ENCODE measurements at places on chromosomes 6 and 20.

- no peak for ATAC-seq
These were observed 6.5 kb downstream of the GZF1 start for GRCh38 chr20:23368316-23369071.

DNA sequence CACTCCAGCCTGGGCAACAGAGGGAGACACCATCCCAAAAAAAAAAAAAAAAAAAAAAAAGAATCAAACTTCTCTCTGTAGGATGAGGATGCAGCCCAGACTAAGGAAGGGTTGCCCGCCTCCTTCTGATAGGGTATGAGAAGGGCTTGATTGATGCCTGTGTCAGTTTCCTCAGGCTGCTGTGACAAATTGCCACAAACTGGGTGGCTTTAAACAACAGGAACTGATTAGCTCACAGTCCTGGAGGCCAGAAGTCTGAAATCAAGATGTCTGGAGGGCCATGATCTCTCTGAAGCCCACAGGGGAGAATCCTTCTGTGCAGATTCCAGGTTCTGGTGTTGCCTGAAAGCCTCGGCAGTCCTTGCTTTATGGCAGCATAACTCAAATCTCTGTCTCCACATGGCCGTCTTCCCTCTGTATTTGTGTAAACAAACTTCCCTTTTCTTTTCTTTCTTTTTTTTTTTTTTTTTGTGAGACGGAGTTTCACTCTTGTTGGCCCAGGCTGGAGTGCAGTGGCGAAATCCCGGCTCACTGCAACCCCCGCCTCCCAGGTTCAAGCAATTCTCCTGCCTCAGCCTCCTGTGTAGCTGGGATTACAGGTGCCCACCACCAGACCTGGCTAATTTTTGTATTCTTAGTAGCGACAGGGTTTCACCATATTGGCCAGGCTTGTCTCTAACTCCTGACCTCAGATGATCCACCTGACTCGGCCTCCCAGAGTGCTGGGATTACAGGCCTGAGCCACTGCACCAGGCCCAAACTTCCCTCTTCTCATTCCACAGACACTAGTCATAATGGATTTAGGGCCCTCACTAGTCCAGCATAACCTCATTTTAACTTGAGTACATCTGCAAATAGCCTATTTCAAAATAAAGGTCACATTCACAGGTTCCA is 11.2 kb upstream of the CDK19 start:
- ATAC-seq: no peak

GRCh38 chr20:47691625-47692024 is 93.7 kb downstream of the SULF2 start:
- no peak for ATAC-seq

DNA sequence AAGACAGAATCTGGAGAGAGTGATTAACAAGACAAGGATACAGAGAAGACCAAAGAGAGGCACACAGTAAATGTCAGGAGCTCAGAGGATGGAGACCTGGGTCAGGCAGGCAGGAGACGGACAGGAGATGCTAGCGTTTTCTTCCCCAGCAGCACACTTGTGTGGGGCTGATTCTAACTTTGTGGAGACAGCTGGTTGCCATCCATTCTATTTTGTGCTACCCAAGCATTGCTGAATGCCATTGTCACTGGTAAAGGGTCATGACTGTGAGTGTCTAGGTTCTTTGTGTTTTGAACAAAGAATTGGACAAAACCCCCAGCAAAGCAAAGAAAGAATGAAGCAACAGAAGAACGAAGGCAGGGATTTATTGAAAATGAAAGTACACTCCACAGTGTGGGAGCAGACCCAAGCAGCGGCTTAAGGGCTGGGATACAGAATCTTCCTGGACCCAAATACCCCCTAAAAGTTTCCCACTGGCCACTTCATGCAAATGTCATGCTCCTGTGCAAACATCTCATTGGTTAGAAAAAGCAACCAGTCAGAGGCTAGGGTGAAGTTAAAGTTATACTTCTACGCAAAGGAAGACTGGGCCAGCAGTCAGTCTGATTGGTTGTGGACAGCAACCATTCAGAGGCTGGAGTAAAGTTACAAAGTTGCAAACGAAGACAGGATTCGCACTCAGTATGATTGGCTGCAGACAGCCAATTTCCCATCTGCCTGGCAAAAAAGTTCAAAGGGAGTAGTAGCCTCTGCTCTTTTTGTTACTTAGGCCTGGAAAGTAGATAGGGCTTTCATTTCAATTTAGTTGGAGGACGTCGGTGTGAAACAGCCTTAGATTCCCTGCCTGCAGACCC is 17.5 kb downstream of the PTK7 start:
- ATAC-seq: peak; percentile 32

- ATAC-seq: no peak
These were observed 43.6 kb downstream of the ADTRP start for GRCh38 chr6:11734861-11735613.

- ATAC-seq: no peak
These were observed 180.3 kb downstream of the C6orf118 start for GRCh38 chr6:165129086-165129485.

DNA sequence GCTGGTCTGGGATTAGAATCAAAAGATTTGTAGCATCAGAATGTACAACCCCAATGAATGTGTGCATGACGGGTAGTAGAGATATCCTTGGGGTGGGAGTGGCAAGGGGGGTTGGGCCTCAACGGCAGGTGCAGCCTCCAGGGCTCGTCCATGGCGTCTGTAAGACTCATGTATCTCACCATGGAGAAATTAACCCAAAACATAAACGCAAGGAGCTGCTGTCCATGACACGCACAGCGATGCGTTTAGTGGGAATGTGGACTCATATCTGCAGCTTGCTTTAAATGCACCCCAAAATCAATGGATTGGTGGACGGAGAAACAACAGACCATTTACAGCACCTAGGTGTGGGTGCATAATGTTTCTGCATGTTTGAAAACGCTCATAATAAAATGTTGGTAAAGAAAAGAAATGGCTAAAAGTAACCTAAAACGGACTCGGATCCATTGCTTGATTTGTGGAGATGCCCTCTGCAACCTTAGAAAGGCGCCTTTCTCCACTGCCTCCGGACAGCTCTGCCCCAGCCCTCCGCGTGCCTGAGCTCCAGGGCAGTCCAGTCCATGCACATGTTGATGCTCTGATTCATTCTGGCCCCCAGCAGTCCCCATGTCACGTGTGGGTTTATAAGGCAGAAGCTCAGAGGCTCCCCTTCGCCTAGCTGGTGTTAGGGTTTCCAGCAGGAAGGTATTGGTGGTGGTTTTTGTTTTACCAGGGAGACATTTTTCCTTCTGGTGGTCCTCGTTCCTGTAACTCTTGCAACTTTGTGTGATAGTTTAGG is 24.5 kb downstream of the PYGB start:
- ATAC-seq: no peak

DNA sequence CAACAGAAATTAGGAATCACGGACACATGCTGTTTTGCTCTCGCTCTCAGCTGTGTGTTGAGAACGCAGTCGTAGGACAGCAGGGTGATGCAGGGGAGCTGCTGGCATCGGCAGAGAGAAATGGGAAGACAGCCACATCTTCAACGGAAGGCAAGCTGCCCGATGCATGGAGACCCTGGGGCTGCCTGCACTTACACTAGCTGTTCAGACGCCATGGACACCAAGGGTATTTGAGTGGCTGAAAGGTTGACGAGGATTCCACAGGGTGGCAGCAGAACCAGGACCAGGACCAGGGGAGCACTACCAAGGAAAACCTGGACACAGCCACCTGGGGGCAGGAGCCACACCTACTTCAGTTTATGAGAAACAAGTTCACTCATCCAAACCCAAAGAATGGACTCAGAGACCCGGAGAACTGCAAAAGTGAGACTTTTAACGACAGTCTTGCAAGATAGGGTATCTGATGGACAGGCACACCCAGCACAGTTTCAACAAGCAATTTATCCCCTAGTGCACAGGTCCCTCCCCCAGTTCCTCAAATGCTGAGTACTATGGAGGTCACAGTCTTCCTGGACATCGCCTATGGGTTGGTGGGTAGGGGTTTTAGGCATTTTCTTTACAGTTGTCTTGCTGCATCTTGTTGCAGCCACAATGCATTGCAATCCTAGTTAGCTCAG is 56.3 kb upstream of the ENTPD6 start:
- ATAC-seq: no peak

GRCh38 chr20:33233129-33233774 is 2.5 kb upstream of the BPIFA1 start:
- ATAC-seq: no peak

- no peak for ATAC-seq
These were observed 599.6 kb downstream of the EPM2A start for GRCh38 chr6:145135702-145136101.

- ATAC-seq: no peak
These were observed 115.4 kb downstream of the OPN5 start for GRCh38 chr6:47897247-47897646.

DNA sequence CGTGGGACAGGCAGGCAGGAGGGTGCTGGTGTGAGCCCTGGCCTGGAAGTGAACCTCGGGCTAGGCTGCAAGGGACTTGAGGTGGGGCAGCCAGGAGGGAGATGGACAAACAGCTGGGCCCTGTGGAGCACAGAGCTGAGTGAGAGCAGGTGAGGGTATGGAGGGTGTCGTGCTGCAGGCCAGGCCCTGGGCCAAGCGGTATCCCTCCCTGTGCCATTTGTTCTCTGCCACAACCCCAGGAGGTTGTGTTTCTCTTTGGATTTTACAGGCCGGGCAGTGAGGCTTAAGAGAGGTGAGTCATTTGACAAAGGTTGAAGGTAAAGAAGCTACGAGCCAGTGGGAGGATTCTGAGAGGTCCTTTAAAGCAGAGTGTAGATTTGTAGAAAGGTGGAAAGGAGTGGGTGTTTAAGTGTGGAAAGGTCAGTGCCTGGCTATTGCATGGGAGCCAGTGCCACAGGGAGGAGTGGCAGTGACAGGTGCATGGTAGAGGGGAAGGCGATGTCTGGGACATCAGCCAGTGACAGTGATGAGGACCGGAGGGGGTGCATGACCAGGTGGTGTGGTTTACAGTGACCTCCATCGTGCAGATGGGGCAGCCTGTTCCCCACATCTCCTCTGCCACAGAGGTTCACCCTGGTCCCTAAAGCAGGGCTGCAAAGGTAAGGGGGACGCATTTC is 39.8 kb downstream of the GMPR start:
- ATAC-seq: no peak

GRCh38 chr6:3045777-3046176 is 22.5 kb upstream of the RIPK1 start:
- no peak for ATAC-seq

DNA sequence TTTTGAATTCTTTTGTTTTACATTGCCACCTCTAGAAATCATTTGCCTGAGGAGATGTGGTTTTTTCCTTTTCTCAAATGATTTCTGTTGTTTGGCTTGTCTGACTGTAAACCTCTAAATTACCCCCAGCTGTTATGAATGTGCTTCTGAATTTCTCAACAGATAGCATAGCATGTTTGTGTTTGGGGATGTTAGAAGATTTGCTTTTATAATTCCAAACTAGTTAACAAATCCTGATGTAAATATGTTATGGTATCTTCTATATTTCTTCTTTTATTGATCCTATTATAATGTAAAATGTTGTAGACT is 31.6 kb upstream of the EZR start:
- no peak for ATAC-seq

- no peak for ATAC-seq
These were observed 91.3 kb upstream of the OGFRL1 start for GRCh38 chr6:71197267-71197666.

DNA sequence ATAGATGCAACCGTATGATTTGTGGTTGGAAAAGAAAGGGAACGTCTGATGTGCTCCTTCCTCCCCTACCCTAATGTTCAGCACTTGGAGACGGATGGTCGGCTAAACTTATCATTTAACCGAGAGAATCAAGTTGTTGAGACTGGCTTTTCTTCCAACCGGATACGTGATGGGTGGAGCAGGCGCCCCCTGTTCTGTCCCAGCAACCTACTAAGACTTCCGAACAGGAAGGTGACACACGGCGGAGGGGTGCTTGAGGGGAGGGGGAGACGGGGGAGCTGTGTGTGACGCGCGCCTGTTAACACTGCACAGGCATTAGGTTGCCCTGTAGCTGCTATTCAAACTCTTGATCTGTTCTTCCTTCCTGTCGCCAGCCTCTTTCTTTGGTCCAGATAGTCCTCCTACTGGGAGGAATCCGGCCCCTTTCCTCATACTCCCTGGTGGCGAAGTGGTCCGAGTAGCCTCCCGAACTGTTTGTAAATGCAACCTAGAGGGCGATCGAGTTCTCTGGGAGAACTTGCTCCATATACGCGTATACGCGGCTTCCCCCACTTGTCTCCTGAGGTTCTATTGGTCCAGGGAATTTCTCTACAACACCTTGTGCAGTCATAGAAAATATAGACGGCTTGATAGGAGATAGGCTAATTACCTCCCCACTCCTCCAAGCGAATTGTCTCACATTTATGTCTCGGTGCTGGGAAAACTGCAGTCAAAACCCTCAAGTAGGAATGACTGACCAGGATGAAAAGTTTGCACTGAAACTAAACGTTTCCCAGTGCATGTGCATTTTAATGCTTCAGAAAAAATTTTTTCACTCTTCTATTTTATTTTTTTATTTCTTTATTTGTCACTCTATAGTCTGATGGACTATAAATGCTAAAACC is 126.0 kb upstream of the SLC2A12 start:
- peak; percentile 71 for ATAC-seq

DNA sequence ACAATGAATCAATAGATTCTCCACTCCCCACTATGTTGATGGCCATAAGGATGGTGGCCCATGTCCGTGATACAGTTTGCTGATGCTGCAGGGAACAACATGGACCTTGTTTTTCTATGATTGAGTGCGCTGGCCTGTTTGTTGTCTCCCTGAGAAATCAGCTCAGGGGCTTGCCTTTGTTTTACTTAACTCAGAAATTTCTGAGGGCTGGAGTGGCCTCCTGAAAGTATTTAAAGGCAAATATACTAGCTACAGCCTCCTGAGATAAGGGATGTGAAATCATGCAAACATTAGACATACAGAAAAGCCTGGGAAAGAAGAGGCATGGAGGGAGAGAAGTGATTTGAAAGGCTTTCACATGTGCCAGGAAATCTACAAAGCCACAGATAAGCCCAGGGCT is 170.3 kb upstream of the FLRT3 start:
- ATAC-seq: no peak

DNA sequence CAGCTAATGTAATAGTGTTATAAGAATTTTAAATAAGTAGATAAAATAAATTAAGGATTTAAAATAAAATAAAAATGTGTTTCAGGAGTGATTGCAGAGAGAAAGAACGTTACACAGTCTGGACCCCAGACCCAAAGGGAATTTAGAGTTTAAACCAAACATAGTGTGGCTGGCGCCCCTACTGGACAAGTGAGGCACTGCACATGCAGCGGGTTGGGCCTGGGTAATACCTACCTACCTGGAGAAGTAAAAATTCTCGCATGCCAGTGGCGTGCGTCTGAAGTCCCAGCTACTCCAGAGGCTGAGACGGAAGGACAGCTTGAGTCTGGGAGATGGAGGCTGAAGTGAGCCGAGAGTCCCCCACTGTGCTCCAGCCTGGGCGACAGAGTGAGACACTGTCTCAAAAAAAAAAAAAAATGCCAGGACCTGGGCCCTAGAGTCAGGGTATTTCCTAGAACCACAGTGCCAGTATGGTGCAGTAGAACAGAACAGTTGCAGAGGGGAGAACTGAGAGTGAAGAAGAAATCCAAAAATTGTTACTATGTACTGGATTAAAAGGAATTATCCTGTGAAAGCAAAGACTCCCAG is 71.4 kb upstream of the TCF21 start:
- no peak for ATAC-seq

- ATAC-seq: no peak
These were observed 165.5 kb downstream of the SYNE1 start for GRCh38 chr6:152471456-152472265.

Measured in activated CD4-positive, CD25-positive, alpha-beta regulatory T cell treated with anti-CD3 and anti-CD28 coated beads, Interleukin-2, amount 50 U/mL, for 24 hours (primary cell).